CD8-positive, alpha-beta T cell (primary cell): ENCODE measurements at places on chromosomes 4 and X.

GRCh38 chr4:30953799-30954198 is 233.6 kb downstream of the PCDH7 start:
- no peak for DNase-seq

- DNase-seq = no peak
These were observed 4.5 kb upstream of the GBA3 start for GRCh38 chr4:22688236-22688635.

DNA sequence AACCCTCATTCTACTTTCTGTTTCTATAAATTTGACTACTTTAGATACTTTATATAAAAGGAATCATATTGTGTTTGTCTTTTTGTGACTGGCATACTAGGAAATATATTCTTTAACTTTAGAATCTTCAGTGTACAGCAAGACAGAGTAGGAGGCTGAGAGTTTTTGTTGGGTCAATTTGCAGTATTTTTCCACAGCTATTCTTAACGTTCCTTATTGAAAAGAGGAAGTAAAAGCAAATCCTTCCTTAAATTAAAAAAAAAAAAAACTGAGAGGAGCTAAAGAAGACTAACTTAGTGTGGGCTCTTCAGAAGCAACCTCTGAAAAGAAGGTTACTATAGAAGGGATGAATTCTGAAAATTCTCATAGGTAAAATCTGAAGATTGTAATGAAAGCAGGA is 1194.6 kb downstream of the ADGRL3 start:
- DNase-seq = no peak

GRCh38 chr4:37935026-37935425 is 25.2 kb upstream of the PTTG2 start:
- no peak for DNase-seq

- DNase-seq = no peak
These were observed 26.5 kb upstream of the SORCS2 start for GRCh38 chr4:7165874-7166201.

DNA sequence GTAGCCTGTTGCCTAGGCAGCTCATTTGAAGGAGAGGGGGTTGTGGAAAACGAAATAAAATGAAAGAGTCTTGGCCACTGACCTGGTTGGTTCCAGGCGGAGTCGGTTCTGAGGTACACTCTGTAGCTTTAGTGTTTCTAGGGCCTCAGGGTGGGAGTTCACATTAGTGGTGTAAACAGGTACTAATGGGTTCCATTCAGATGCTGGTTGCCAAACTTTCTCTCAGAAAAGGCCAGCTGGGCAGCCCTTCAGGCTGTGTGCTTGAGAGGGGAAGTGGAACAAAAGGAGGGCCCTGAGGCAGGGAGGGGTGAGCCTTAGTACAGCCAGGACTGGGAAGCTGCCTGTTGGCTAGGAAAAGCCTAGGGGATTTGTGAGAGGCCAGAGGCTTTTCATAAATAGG is 24.8 kb downstream of the NHSL2 start:
- DNase-seq = no peak

DNA sequence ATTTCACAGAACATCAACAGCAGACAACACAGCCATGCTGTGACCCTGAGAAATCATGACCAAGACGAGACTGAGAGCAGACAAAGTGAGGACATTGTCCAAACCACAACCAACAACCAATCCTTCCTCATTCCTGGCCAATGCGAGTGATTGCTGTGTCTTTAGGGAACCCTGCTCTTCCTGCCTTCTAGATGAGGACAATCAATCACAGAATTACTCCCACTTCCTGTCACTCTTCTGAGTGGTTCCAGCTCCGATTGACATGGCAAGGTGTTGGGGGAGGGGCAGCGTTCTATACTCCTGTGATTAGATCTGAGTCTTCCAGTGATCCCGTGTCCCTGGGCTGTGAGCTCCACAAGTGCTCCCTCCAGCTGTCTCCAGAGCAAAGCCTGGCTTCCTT is 227.8 kb downstream of the STIM2 start:
- DNase-seq = no peak

- no peak for DNase-seq
These were observed 264.9 kb upstream of the MAGEB18 start for GRCh38 chrX:25873196-25873595.

DNA sequence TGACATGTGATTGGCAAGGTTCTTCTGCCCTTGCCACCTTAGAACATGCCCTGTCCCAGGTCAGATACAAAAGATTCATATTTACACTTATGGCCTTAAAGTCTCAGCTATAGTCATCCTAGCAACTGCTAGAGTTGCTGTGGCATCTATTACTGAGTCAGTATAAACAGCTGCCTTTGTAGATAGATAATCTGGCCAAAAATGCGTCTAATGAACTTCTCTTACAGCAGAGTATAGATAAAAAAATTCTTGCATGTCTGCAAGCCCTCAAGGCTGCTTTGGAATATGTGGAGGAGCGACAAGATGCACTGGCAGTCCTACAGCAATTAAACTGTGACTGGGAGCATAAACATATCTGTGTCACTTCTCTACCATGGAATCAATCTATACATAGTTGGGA is 1209.7 kb upstream of the PABPC4L start:
- no peak for DNase-seq

- DNase-seq = no peak
These were observed 151.0 kb downstream of the SH2D1A start for GRCh38 chrX:124497386-124497785.
